ENCODE measurements at places on chromosomes 1 and 21.

- no peak for DNase-seq
Measured at GRCh38 chr1:153976819-153977249, 640 bp downstream of the JTB start.

DNA sequence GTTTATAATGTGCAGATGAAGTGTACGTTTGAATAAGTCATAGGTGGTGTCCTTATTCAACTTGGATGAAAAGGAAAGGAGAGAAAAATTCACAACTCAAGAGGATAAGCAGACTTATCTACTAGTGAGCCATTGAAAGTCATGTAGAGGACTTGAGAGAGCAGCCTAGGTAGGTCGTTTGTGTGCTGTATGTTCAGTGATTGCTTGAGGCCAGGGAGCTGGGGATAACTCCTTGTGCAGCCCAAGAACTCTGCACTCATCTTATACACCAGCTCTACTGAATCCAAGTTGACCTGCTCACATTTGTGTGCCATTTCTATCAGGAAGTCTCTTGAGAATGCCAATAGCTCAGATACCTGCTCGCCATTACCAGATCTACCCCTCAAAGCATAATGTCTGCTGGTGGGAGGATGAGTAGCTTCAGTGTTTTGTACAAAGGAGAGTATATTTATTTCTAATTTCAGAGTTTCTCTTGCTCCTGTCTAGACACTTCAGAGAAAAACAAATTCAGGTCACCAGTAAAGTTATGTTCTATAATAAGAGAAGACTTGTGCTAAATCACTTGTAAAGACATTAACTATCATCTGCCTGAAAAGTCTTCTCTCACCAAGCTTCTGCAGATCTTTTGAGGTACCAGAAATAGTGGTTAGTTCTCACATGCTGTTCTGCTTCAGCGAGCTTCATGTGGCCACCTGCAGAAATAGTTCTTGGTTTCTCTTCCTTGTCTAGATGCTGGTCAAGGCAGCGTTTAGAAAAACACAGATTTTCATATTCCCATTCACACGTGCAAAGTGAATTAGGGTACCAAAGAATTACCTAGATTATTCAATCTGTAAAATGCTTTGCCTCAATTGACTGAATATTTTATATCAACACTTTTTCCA is 10.8 kb downstream of the S1PR1 start:
- no peak for DNase-seq

DNA sequence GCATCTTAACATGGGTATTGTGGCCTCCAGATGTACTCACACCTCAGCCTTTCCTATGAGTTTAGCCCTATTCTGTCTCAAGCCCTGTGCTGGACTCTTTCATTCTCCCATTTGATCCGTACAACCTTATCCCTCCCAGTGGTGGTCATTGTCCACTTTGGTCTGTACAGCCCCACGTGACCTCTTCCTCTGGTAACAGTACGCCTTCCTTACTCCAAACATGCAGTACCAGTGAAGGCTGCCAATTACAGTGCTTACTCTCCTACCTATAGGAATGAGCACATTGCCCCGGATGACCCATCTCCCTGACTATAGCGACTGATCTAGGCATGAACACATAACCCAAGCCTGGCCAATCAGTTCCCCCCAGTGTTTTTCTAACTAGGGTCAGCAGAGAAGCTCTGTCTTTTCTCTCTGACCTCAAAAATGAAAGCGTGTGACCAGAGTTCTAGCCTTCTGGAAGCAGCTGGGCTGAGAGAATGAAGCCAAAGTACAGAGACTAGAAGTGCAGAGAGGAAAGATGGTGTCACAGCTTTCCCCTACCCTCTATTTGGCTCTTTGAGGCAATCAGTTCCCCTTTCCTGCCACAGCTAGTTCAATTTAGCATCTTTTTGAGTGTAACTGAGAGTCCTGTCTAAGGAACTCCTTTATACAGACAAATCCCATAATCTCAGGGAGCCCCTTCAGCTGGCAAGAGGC is 9.9 kb upstream of the QSOX1 start:
- no peak for DNase-seq

DNA sequence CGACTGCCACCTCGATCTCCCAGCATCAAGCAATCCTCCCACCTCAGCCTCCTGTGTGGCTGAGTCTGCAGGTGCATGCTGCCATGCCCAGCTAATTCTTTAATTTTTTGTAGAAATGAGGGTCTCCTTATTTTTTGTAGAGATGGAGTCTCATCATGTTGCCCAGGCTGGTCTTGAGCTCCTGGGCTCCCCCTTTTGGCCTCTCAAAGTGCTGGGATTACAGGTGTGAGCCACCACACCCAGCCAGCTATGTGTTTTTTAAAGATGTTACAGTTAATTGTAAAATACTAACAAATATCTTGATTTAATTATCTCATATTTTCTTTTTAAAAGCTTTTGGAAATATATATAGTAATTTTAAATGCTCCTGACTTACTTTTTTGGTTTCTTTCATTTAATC is 181.3 kb upstream of the DMRTA2 start:
- DNase-seq = no peak

DNA sequence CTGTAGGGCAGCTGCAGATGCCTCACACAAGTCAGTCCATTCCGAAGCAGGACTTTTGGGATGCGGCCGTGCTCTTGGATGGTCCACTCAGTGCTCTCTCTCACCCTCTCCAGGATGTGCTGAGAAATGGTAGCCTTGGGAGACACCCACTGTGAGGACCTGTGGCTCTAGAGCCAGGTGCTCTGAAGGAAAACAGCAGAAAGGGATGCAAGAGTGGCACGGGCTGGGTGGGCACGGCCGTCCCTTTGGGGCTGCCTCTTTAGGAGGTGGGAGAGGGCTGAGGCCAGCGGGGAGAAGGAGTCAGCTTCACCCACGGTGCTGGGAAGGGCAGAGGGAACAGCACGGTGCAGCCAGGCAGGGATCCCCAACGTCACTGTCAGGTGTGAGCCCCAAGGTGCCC is 106.1 kb downstream of the RIPK4 start:
- DNase-seq = no peak

DNA sequence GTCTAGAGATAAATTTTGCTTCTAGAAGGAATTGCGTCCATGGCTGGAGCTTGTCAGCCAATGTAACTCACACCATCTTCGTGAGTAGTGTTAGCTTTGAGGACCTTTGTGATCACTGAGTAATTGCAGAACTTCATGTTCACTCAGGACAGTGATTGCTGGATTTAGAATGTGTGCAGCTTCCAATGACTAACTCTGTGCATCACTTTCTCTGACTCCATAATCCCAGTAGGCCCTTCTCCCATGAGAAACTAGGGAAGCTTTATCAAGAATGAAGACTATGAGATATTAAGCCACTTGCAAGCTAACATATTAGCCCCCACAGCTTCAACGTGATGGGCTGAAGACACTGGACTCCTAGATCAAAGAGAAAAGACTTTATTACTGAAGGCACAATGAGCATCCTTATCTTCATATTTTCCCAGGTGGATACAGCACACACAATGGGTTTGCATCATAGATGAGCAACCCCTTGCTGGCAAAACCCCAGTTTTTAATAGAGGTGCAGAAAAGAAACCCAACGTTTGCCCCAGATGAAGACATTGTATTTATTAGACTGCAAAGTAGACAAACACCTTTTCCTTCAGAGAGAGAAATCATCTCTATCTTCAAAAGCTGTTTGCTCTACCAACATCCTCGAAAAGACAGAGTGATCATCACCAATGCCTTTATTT is 561.0 kb downstream of the LTN1 start:
- no peak for DNase-seq

- no peak for DNase-seq
Measured at GRCh38 chr1:89697383-89697782, 64.5 kb downstream of the LRRC8C start.

DNA sequence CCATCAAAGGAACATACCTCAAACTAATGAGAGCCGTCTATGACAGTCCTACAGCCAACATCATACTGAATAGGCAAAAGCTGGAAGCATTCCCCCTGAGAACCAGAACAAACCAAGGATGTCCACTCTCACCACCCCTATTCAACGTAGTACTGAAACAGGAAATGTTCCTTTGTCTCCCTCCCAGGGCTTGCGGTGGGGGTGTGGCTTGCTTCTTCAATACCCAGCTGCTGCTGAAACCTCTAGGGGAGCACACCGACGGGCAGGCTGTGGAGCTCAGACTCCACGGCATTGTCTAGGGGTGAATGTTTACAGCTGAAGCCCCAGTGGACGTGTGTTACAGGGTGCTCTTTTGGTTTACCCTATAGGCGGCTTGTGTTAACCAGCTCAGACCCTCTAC is 30.5 kb upstream of the B3GALT2 start:
- no peak for DNase-seq

DNA sequence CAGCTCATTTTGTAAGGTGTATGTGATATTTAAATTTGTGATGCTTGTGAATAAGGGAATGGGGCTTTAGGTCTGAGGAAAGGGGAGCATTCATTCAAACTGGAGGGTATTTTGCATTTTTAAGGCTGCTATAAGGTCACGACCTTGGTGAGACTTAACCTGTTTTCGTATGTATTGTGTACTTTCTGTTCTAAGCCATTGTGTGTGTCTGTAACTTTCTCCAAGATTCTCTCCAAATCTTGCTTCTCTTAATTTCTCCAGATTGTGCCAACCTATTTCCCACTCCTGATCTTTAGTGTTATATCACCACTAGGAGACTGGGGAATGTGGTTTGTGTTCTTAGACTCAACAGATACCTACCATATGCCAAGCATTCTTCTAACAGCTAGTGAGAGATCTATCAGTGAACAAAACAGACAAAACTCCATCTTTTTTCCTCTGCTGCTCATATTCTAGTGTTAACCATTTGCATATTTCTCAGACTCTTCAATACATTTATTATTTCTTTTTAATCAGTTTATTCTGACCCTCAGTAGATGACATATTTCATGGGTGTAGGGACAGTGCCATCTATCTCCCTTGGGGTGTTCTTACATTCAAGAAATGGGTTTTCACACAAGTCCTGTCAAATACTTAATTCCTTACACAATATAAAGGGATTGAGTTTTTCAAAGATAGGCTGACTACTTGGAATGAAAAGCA is 27.5 kb downstream of the ATP1B1 start:
- DNase-seq = peak; percentile 43

- no peak for DNase-seq
Measured at GRCh38 chr1:147605591-147605990, 64.3 kb downstream of the BCL9 start.

DNA sequence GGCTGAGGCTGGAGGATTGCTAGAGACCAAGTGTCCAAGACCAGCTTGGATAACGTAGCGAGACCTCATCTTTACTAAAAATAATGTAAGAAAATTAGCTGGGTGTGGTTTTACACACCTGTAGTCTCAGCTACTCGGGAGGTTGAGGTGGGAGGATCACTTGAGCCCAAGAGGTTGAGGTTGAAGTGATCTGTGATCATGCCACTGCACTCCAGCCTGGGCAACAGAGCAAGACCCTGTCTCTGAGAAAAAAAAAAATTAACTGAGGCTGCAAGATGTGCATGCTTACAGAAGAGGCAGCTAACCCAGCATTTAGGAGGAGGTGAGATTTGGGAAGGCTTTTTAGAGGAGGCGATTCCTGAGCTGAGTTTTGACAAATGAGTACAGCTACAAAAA is 9.5 kb downstream of the AK4 start:
- no peak for DNase-seq

DNA sequence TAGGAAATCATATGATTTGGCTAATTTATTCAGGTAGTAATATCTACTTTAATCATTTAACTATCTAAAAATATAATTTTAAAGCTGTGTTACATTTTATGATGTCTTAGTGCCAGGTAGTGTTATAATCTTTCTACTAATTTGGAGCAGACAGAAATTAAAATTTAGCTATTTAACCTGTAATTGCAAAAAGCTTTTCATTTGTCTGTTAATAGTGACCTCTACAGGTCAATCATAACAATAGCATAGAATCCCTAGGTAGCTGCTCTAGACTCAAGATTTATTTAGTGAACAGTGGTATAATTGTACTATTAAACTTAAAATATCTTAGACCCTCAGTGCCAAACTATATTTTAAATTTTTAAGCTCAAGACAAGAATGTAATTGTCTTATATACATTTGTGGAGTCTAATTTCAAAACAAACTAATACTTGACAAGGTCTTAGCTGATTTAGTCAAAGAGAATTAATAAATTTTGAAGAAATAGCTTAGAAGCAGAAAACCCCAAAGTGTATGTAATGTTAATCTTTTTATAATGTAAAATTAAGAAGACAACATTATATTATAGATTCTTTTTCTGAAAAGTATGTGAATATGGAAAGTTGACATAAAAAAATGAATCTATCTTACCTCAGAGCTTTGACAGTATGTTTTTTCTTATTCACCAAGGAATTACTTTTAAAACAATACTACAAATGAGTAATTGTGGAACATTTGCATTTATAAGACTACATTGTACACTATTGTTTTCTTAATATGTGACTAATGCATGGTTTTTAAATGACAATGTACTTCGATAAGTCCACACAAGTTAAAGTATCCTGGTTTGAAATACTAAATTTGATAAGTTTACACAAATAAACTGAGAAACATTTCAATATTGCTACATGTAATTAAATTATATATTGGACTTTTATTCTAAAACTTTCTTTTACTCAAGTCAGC is 64.1 kb upstream of the RNPC3 start:
- peak; percentile 3 for DNase-seq

GRCh38 chr1:147522775-147523174 is 18.5 kb upstream of the BCL9 start:
- no peak for DNase-seq

- no peak for DNase-seq
Measured at GRCh38 chr21:45900034-45900868, 81.3 kb upstream of the COL6A1 start.

DNA sequence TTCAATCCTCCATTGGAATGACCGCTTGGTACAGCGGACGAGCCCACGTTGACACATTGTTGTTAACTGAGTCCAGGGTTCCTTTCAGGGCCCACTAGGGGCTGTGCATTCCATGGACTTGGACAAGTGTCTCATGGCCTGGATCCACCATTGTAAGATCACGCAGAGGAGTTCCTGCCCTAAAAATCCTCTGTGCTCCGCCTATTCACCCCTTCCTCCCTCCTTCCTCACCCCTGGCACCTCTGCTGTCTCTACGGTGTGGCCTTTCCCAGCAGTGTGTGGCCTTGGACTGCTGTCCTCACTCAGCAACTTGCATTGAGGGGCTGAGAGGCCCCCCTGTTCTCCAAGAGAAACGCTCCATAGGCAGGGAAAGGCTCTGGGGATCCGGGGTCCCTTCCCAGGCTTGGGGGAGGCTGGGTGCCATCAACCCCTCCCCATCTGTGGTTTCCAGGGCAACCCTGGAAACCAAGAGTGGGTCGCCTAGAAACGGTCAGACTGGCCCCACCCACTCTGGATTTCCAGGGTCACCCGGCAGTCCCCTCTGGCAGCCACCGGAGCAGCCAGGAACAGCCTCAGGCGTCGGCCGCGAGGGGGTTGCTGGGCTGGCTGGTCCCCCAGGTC is 50.9 kb downstream of the MEGF6 start:
- peak; percentile 56 for DNase-seq

- DNase-seq = peak; percentile 53
Measured at GRCh38 chr1:108200687-108201051, 526 bp upstream of the SLC25A24 start.

DNA sequence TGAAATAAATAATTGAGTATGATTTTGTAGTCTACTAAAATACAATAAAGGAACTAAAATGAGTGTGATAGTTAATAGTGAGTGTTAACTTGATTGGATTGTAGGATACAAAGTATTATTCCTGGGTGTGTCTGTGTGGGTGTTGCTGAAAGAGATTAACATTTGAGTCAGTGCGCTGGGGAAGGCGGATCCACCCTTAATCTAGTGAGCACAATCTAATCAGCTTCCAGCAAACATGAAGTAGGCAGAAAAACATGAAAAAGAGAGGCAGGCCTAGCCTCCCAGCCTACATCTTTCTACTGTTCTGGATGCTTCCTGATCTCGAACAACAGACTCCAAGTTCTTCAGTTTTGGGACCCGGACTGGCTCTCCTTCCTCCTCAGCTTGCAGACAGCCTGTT is 1716.6 kb downstream of the MRPL39 start:
- DNase-seq = no peak

- peak; percentile 15 for DNase-seq
Measured at GRCh38 chr21:44870748-44871495, 2.6 kb downstream of the PTTG1IP start.

Measured in midbrain (tissue), 1 donor.